ENCODE measurements at places on chromosomes 13 and 19. TPM values are rescaled to one million over a fixed set of nuclear protein-coding genes. Genes with fewer than 3 reads are reported as not detected.
A peak's percentile ranks its signal among the peaks of the same experiment; 100 is the strongest.

DNA sequence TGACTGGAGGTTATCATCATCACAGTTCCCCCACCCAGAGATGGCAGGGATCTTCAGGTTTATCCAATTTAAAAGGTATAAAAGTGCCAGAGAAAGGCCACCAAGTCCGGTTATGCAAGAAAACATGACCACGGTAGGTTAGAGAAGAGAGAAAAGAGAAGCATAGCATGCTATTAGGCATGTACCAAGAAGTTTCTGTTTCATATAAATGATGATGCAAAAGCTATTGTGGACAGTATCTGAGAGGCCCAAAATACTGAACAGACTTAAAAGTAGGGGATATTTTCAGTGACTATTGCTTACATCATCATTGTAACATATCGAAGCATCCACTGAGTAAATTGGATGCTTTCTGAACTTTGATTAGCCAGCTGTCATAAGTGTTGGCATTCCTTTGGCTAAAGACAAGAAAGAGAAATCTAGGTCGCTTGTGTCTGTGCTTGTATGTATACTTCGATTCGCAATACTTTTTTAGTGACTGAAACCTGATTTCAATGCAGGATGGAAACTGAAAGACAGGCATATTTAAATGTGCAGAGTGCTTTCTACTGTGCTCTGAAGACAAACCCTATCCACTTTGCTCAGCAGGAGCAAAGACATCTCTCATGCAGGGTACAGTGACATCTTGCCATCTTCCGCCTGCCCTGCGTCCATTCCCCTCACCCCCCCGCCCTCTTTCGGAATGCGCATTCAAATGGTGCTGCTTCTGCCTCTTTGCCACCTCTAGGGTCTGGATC is 180.3 kb downstream of the SHISA2 start:
- no peak overlapping the region for H3K4me3 ChIP-seq
- peaks cover 8% of the 10 kb centered on the region for H3K36me3 ChIP-seq
- no peak for DNase-seq
- no peaks in the 10 kb centered on the region for H3K4me1 ChIP-seq
- H3K27ac ChIP-seq, result no peak overlapping the region

RFPL4A gene
- total RNA-seq, result not detected

- H3K4me3 ChIP-seq, result no peak overlapping the region
- H3K36me3 ChIP-seq, result no peaks in the 10 kb centered on the region
- peaks cover 4% of the 10 kb centered on the region for H3K27me3 ChIP-seq
- DNase-seq, result no peak
- H3K4me1 ChIP-seq, result peaks cover 5% of the 10 kb centered on the region
These were observed 23.1 kb downstream of the FLT3 start for GRCh38 chr13:28077231-28077630.

- H3K27me3 ChIP-seq, result no peaks in the 10 kb centered on the region
- peak overlapping the region; percentile 100 for H3K4me3 ChIP-seq
- H3K4me1 ChIP-seq, result peaks cover 35% of the 10 kb centered on the region
- H3K36me3 ChIP-seq, result peaks cover 26% of the 10 kb centered on the region
- DNase-seq, result peak; percentile 58
These were observed 2.8 kb downstream of the UBA2 start for GRCh38 chr19:34430738-34431625.

DNA sequence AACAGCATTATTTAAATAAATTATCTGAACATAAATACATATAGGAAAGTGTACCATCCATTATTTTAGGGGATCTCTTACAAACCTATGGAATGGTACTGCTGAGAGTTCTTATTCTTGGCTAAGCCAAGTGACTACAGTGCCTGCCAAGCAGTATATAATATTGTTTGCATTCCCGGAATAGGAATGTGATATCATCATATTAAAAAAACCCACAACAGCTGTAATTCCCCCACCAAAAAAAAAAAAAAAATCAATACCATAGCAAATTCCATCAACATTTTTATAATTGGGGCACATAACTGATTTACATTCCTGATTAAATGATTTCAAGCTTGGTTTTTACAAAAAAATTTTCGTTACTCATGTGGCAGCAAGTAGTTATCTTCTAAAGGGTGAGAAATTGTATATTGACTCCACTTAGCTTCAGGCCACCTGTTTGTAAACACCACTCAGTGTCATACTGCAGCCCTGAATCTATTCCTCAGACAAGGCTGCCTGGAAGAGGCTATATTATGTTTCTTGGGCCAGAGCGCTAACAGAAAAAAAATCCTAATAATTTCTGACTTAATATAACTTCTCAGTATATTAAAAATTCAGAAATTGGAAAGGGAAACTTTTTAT is 278.1 kb downstream of the DNAJC15 start:
- peaks cover 45% of the 10 kb centered on the region for H3K4me1 ChIP-seq
- DNase-seq, result no peak
- no peak overlapping the region for H3K27ac ChIP-seq
- H3K27me3 ChIP-seq, result peaks cover 2% of the 10 kb centered on the region

DNA sequence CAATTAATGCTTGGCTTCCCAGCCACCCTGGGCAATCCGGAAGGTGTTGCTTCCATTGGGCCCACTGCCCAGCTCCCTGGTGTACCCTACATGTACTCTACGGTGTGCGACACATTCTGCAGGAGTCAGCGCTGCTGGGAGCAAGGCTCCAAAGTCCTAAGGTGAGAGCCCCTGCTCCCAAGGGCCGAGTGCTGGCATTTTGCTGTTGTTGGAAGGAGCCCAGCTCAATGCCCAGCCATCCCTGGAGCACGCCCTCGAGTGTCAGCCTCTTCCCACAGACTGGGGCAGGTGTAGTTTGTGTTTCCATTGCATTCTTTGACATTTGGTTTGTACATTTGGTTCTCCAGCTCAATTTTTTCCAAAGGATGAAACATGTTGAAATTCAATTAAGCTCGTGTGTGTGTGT is 64.6 kb downstream of the GGACT start:
- H3K4me3 ChIP-seq, result no peak overlapping the region
- 0 out of 2 replicates have a peak, but pooled peaks cover under 1% of the 10 kb centered on the region for H3K36me3 ChIP-seq
- H3K27me3 ChIP-seq, result no peaks in the 10 kb centered on the region
- no peak overlapping the region for H3K27ac ChIP-seq

Data from HFFc6 (cell line).